ENCODE measurements at places on chromosomes 16 and 17. TPM values are rescaled to one million over a fixed set of nuclear protein-coding genes. Genes with fewer than 3 reads are reported as not detected.

KREMEN2 gene
- total RNA-seq = 1.6 TPM

C16orf89 gene
- 2.1 TPM for total RNA-seq

PDPK1 gene
- 18.3 TPM for total RNA-seq

TAT gene
- total RNA-seq = not detected

SSTR5 gene
- total RNA-seq = not detected

TSC2 gene
- 49.6 TPM for total RNA-seq

HEATR9 gene
- not detected for total RNA-seq

DOC2A gene
- total RNA-seq = 0.52 TPM
